ENCODE measurements at places on chromosomes 1 and 21.

DNA sequence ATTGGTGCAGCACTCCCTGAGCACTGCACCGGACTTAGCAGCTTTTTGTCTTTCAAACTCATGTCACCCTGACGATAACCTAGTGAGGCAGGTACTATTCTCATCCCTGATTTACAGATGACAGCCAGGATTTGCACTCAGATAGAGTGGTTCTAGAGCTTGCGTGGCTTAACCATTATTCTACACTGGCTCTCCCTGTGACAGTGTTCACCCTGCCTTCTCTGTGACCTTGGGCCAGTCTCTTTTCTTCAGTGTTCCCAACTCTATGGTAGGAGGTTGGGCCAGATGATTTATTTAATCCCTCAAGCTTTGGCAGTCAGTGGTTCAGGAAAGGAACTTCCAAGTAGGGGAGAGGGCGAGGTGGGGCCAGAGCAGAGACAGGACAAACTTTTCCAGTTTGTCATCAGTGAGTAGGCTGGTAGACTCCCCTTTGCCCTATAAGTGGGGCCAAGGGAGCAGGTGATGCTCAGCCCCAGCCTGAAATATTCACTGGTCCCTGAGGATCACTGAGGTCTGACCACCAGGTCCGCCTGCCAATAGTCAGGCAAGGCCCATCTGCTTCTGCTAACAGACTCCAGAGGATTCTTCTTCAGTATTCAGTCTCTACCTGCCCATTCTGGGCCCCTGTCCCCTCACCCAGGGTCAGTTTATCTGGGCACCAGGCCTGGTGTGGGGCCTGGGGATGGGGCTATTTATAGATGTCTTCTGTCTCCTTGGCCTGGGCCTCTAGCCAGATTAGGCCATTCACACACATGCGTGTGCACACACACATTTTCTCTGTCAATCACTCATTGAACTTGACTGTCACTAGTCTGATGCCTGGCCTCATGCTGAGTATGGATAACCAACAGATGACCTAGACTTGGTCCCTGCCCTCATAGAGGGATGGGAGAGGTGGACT, 8.8 kb upstream of the FABP3 start:
- no peak for DNase-seq

GRCh38 chr1:61293986-61294504, 211.7 kb downstream of the NFIA start:
- DNase-seq = no peak

DNA sequence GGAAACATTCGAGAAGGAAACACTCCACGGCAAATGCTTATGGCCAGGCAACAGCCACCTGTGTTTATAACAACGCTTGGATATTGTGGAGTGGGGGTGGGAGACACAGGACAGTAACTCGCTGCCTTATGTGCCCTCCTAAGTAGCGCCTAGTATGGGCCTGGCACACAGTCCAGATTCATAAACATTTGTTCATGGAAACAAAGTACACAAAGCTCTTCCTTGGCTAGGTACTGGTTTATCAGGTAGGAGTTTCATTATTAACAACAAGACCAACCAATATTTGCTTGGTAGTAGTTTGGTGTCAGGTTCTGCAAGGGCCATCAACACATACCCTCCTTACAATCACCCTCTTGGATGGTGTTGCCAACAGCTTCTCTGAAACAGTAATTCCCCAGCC, 23.4 kb downstream of the TMCO4 start:
- no peak for DNase-seq

- DNase-seq = no peak
Observed at GRCh38 chr1:182806015-182806678, 16.6 kb downstream of the NPL start.
